Neuronal stem cell (in vitro differentiated cells): ENCODE measurements at places on chromosomes 1 and 21.
A peak's percentile ranks its signal among the peaks of the same experiment; 100 is the strongest.

GRCh38 chr1:12285496-12286143, 55.8 kb downstream of the VPS13D start:
- no peak for DNase-seq

DNA sequence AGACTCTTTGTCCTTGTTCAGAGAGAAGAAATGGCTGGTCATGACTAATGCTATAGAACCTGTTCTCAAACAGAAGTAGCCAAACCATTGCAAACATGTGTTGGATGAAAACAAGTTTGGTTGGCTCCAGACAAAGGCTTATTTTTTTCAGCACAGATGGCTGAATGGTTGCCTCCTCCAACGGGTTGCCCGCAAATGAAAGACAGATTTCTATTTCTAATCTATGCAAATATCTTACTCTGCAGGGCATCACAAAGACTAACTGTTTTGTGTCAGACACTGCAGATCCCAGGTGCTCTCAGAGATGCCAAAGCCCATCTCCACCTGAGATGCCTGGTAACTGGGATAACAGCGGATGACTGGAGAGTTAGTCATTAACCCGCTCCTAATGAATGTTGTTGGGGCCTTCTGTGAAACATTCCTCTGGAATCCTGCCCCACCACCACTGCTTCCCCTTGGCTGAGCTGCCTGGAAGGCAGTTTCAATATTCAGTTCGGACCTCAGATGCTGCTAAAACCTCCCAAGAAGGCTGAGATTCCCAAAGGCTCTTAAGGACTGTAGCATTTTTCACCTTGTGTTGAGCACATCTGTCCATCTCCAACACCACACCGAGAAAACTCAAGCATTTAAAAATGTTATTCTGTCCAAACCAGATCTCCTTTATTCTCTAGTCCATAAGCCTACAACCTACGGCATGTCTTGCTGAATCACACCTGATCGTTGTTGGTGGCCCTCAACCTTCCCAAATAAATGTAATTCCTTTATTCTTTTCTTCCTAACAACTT, 104.4 kb downstream of the PTPN14 start:
- no peak for DNase-seq

- DNase-seq = no peak
These were observed 102.0 kb upstream of the VANGL1 start for GRCh38 chr1:115539736-115540135.

GRCh38 chr1:209512821-209513220, 70.7 kb upstream of the CAMK1G start:
- no peak for DNase-seq

- no peak for DNase-seq
These were observed 211.1 kb downstream of the MRPL39 start for GRCh38 chr21:25396135-25396711.

DNA sequence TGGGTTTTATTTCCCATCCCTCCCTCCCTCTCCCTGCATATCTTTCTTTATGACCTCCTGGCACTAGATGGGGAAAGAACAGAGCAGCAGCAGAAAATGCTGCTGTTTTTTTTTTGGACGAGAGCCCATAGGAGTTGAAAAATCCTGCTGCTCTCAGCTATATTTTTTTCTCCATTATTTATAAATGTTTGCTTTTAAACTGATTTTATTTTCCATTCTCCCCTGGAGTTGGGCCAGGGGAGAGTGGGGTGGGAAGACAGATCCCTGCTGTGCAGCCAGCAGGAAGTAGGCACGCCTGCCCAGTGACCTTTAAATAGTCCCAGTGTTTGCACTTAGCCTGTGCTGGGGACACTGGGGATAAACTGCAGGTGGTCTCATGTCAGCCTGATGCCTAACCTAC, 17.4 kb downstream of the SFT2D2 start:
- DNase-seq = no peak

DNA sequence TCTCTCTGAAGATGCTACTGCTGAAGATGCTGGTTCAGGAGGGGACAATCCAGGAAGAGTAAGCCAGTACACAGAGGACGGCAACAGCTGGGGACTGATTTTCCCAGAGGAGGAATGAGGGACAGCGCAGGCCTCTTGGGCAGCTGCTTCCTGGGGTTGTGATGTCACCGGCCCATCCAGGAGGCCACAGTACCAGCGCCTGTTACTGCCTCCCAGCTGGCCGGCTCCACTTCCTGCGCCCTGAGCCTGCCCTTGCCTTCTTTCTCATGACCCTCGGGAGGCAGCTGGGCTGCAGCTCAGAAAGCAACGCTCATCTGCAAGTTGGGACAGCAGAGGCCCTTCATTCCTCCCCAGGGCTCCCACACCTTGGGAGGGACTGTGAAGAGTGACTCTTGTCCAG, 21.9 kb upstream of the ID3 start:
- no peak for DNase-seq

- no peak for DNase-seq
These were observed 19.4 kb downstream of the COL6A1 start for GRCh38 chr21:46000731-46001641.

GRCh38 chr1:56249234-56249633, 330.1 kb downstream of the PLPP3 start:
- no peak for DNase-seq

GRCh38 chr21:41777951-41778815, 11.3 kb upstream of the RIPK4 start:
- peak; percentile 82 for DNase-seq

DNA sequence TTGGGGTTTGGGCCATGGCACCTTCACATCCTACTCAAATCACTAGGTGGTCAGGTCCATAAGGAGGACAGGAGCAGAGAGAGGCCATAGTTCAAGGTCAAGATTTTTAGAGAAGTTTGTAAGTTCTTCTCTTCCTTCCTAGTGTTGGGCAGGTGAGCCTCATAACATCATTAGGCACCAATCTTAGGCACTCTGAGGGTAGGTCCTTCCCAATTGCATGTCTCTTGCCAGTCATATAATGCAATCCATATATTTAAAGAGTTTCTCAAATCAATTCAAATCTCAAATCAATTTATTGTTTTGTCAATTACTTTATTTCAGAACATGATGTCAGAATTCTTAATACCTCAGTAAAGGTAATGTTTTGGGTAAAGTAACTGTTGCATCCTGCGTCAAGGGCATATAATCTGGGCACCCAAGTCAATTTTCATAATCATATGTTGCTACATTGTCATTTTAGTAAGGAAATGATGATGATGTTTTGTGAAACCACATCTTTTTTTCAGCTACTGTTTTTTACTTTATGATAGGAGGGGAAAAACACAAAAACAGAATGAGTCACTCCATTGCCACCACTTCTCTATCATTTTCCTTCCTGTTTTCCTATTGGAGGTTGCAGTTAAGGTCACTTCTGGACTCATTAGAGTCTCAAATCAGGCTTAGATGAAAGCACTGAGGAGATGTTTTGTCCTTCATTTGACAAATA, 122.7 kb downstream of the UCHL5 start:
- no peak for DNase-seq

DNA sequence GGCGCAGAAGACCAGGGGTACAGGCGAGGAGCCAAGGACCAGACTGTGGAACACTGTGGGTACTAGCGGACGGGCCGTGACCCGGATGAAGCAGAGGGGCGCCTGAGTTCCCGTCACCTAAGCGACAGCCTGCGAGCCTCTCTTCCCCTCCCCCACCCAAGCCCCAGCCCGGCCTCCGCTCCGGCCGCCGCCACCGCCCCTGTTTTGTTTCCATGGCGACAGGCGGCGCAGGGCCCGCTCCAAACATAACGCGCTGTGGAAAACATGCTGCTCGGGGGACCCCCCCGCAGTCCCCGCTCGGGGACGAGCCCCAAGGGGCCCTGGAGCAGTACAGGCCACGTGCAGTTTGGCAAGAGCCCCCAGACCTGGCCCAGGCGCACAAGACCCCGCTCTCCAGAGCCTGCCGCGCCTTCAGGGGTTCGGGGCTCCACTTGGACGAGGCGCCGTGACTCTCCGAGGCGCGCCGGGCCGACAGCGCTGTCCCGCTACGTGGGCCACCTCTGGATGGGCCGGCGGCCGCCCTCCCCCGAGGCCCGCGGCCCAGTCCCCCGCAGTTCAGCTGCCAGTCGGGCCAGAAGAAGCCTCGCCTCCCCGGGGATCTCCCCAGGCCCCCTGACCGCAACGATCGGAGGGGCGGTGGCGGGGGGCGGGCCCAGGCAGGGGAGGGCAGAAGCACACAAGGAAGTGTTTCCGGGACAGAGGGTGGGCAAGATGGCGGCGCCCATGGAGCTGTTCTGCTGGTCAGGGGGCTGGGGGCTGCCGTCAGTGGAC, at the start of gene MTX1:
Gene MTX1 (plus strand): TSS at position 155 of the 771 bp plus-strand sequence. CDS start 110 bp downstream, at position 265.
- DNase-seq = peak; percentile 91

GRCh38 chr1:172394141-172394751, 26.2 kb upstream of the C1orf105 start:
- no peak for DNase-seq
